ENCODE measurements at places on chromosomes 3 and 15. TPM values are rescaled to one million over a fixed set of nuclear protein-coding genes. Genes with fewer than 3 reads are reported as not detected.

DNA sequence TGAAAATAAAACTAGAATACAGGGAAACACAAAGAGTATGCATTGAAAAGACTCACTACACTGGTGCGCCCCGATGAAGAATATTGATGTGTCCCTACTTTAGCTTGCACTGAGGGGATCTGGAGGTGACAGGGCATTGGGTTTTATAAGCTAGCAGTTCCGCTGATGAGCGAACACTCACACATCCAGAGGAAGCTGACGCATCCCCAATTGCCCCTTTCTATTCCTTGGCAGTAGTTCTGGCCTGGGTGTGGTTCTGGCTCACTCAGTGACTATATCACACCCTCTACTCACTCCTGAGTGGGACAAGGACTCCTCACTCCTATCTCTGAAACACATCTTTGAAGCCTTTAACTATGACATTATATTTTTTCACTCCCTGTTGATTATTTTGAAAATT is 71.0 kb downstream of the B3GNT5 start:
- H3K27ac ChIP-seq, result no peak overlapping the region
- H3K36me3 ChIP-seq, result no peaks in the 10 kb centered on the region
- no peak overlapping the region for H3K4me3 ChIP-seq
- H3K27me3 ChIP-seq, result no peaks in the 10 kb centered on the region
- no peaks in the 10 kb centered on the region for H3K4me1 ChIP-seq

The PLD1 gene
- total RNA-seq, result 74.5 TPM

- H3K4me1 ChIP-seq, result peaks cover 16% of the 10 kb centered on the region
- no peak for DNase-seq
Measured at GRCh38 chr15:93020976-93021772, 67.8 kb downstream of the RGMA start.

DNA sequence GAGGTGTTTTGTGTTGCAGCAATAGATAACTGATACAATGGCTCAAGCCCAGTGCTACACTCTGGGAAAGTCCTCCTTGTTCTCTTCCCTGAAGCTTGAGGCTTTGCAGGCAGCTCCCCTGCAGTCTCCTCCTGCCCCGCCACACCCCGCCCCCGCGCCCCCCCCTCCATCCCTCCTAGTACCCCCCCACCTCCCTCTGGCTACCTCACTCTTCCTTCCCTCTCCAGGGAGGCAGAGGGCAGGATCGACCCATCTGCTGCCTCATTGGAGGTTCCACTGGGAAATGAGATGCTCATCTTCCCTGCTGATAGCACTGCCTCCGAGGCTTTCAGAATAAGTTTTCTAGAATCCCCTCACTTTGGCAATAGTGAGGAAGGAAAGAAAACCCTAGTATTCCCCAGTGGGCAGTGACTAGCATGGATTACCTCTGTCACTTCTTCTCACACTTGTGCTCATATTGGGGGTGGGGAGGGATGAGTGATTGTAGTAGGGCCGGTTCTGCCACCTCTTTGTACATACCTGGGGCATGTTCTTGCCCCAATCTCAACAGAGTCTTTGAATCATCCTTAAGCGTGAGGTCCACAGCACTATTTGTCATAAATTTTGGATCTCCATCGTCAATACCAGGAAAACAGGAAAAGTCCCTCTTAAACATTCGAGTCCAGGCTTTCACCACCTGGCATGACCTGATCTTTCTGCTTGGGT is 16.3 kb upstream of the RAB7A start:
- H3K27ac ChIP-seq, result no peak overlapping the region
- DNase-seq, result no peak
- no peaks in the 10 kb centered on the region for H3K27me3 ChIP-seq
- no peak overlapping the region for H3K4me3 ChIP-seq

DNA sequence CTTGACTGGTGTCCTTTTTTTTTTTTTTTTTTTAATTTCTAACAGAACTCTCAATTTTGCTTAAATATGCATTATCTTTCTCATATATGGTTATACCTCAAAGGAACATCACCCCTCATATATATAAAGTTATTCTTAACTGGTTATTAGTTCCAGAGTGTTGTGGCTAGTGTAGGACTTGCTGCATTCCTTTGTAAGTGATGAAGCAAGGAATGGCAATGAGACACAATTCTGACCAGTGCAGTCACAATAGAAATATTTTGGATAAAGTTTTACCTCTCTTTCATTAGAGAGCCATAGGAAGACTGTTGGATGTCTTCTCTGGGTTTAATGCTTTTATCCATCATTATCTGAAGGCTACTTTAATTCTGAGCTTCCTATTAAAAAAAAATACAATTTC is 75.5 kb upstream of the CBLB start:
- no peak overlapping the region for H3K4me3 ChIP-seq
- H3K27me3 ChIP-seq, result no peaks in the 10 kb centered on the region
- H3K36me3 ChIP-seq, result no peaks in the 10 kb centered on the region
- no peak for DNase-seq
- no peak overlapping the region for H3K27ac ChIP-seq

- no peak for DNase-seq
- H3K36me3 ChIP-seq, result peaks cover 10% of the 10 kb centered on the region
- H3K4me1 ChIP-seq, result peaks cover 23% of the 10 kb centered on the region
- H3K27ac ChIP-seq, result peak overlapping the region; percentile 86
Measured at GRCh38 chr15:101176625-101177024, 75.2 kb downstream of the CHSY1 start.

GRCh38 chr3:51550080-51550819 is 11.7 kb downstream of the RAD54L2 start:
- peak; percentile 32 for DNase-seq
- no peaks in the 10 kb centered on the region for H3K27me3 ChIP-seq
- H3K4me1 ChIP-seq, result no peaks in the 10 kb centered on the region
- no peak overlapping the region for H3K4me3 ChIP-seq
- H3K27ac ChIP-seq, result no peak overlapping the region

DNA sequence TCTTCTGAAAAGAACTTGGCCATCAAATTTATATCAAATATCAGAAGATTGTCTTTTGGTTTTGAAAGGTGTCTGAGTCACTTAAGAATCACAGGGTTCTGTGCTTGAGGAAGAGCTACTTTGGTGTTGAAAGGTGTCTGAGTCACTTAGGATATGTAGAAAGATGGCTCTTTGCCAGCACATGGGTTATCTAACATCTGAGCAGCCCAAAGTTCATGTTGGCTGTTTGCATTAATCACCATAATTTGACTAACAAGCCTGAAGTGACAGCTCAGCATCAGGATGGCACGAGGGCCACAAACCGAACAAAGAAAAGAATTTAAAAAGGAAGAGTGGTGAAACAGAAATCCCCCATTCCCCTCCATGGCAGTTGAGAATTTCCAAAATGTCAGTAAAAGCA is 190.5 kb upstream of the CMC1 start:
- DNase-seq, result no peak
- H3K4me3 ChIP-seq, result no peak overlapping the region
- no peak overlapping the region for H3K27ac ChIP-seq
- no peaks in the 10 kb centered on the region for H3K36me3 ChIP-seq
- no peaks in the 10 kb centered on the region for H3K27me3 ChIP-seq
- no peaks in the 10 kb centered on the region for H3K4me1 ChIP-seq

GRCh38 chr3:55818485-55818884 is 331.4 kb upstream of the WNT5A start:
- H3K27me3 ChIP-seq, result no peaks in the 10 kb centered on the region
- H3K4me3 ChIP-seq, result no peak overlapping the region
- H3K27ac ChIP-seq, result no peak overlapping the region
- no peaks in the 10 kb centered on the region for H3K4me1 ChIP-seq
- no peak for DNase-seq
- H3K36me3 ChIP-seq, result no peaks in the 10 kb centered on the region

- H3K4me1 ChIP-seq, result no peaks in the 10 kb centered on the region
- no peaks in the 10 kb centered on the region for H3K27me3 ChIP-seq
- no peak overlapping the region for H3K27ac ChIP-seq
- H3K36me3 ChIP-seq, result no peaks in the 10 kb centered on the region
Measured at GRCh38 chr3:189909573-189909972, 211.1 kb downstream of the P3H2 start.

GRCh38 chr3:106809623-106810299 is 567.5 kb upstream of the CCDC54 start:
- no peaks in the 10 kb centered on the region for H3K4me1 ChIP-seq
- H3K27me3 ChIP-seq, result no peaks in the 10 kb centered on the region
- no peak overlapping the region for H3K4me3 ChIP-seq

GRCh38 chr3:42070089-42070488 is 21.1 kb upstream of the TRAK1 start:
- H3K36me3 ChIP-seq, result no peaks in the 10 kb centered on the region
- peaks cover 75% of the 10 kb centered on the region for H3K4me1 ChIP-seq
- H3K27ac ChIP-seq, result peak overlapping the region; percentile 81

The CCR9 gene
- total RNA-seq, result 2.9 TPM

GRCh38 chr3:132464066-132464465 is 46.8 kb downstream of the DNAJC13 start:
- H3K4me1 ChIP-seq, result no peaks in the 10 kb centered on the region
- peaks cover 39% of the 10 kb centered on the region for H3K36me3 ChIP-seq
- no peak overlapping the region for H3K4me3 ChIP-seq
- no peak overlapping the region for H3K27ac ChIP-seq

DNA sequence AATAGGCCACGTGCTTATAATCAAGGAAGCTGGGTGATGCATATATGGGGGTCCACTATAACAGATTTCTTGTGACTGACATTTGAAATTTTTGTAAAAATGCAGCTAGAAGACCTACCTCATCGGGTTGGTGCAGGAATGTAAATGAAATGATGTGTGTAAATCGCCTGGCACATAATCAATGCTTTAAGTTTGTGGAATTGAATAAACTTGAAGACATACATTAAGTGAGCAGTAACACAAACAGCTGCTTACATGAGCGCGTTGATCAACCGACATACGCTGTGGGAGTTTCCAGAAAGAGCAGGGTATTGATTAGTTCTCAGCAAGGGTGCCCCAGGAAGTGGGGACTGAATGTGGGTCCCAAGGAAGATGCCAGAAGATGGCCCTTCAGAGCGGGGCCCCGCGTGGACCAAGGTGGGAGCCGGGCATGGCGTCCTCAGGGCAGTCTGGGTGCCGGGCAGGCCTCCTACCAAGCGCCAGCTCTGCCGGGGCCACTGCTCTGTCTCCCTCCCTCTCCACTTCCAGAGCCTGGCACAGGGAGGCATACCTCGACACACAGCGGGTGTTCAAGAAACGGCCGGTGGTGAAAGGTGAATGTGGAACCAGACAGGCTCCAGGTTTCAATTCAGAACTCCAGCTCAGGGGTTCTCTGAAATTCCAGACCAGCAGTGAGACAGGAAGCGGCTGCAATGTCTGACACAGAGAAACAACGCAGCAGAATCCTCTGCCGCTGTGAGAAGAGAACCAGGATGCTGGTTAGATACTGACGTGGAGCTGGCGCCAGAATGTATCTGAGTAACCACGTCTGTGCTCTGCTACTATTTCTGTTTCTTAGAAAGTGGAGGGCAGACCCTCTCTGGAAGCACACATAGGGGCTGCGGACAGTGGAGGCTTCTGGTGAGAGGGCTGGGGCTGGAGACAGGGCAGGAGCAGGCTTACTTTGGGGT is 12.6 kb downstream of the BFSP2 start:
- no peak overlapping the region for H3K27ac ChIP-seq
- DNase-seq, result no peak
- no peaks in the 10 kb centered on the region for H3K27me3 ChIP-seq
- no peaks in the 10 kb centered on the region for H3K36me3 ChIP-seq

GRCh38 chr15:68137096-68137495 is 68.0 kb downstream of the CALML4 start:
- no peaks in the 10 kb centered on the region for H3K36me3 ChIP-seq
- peaks cover 2% of the 10 kb centered on the region for H3K4me1 ChIP-seq
- H3K27me3 ChIP-seq, result no peaks in the 10 kb centered on the region
- no peak for DNase-seq
- no peak overlapping the region for H3K4me3 ChIP-seq

DNA sequence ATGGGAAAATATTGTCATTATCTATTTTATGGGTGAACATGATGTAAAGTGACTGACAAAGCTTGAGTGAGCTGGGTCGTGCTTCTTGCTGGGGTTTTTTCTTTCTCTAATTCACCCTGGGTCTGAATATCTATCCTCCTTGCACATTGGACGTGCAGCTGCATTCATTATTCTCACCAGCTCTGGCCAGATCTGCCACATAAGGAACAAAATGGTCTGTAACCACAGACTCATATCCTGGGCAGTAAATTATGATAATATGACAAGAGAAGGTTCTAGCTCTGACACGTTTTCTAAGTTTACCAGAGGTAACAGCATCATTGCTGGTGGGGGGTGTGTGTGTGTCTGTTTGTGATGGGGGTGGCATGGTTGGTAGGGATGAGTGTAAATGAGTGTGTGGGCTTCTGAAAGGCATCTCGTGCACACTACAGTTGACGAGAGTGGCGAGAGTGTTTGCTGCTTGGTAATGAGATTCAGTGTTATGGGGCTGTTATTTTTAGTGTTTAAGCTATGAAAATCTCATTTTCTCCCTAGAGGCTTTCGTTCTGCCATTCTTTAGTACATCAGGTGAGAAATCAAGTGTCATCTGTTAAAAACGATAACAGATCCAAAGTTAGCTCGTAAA is 418.4 kb downstream of the PDCD6IP start:
- no peak for DNase-seq
- H3K27ac ChIP-seq, result no peak overlapping the region
- H3K27me3 ChIP-seq, result no peaks in the 10 kb centered on the region
- H3K4me3 ChIP-seq, result no peak overlapping the region
- no peaks in the 10 kb centered on the region for H3K4me1 ChIP-seq

DNA sequence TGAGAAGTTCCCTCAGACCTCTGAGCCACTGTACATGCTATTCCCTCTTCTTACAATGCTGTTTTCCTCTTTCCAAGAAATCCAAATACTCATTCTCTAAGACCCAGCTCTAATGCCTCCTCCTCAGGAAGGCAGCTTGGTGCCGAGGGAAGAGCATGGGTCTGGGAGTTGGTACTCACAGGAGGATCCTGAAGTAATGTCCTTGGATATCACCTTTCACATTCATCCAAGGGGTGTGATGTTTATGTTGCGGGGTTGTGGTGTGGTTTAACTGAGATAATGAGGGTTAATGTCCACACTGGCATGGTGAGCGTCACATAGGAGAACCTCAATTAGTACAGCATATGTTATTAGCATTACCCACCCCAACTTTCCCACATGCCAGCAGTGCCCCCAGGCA is 31.9 kb downstream of the MYL3 start:
- no peaks in the 10 kb centered on the region for H3K27me3 ChIP-seq
- no peak for DNase-seq
- no peaks in the 10 kb centered on the region for H3K36me3 ChIP-seq
- no peaks in the 10 kb centered on the region for H3K4me1 ChIP-seq
- no peak overlapping the region for H3K4me3 ChIP-seq

DNA sequence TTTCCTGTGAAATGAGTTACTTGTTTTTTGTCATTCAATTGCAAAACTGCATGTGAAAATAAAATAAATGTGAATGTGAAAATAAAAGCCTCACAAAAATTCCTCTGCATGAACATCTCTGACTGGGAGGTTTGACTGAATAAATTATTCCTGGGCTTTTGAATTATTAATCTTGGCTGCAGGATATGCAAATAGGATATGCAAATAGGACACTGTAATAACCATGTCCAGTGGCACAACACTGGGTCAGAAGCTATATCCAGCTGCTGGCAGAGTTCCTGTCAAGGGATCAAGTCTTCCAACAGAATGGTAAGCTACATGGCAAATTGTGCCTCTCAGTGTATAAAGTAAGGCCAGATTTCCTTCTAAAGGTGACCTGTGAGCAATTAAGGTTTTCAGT is at the start of gene SUCNR1:
Gene SUCNR1 (plus strand): TSS at position 246 of the 400 bp plus-strand sequence. CDS start 6,250 bp downstream, outside the sequence.
- H3K36me3 ChIP-seq, result no peaks in the 10 kb centered on the region
- H3K4me3 ChIP-seq, result no peak within 1 kb of the TSS
- H3K27ac ChIP-seq, result peak within 1 kb of the TSS; percentile 80
- no peaks in the 10 kb centered on the region for H3K27me3 ChIP-seq

- no peaks in the 10 kb centered on the region for H3K36me3 ChIP-seq
- peak; percentile 87 for DNase-seq
- peaks cover 77% of the 10 kb centered on the region for H3K4me1 ChIP-seq
- H3K4me3 ChIP-seq, result peak overlapping the region; percentile 45
Measured at GRCh38 chr3:183540501-183541234, 14.8 kb downstream of the KLHL6 start.

- DNase-seq, result no peak
- no peak overlapping the region for H3K4me3 ChIP-seq
- H3K4me1 ChIP-seq, result no peaks in the 10 kb centered on the region
- no peak overlapping the region for H3K27ac ChIP-seq
Measured at GRCh38 chr3:28556195-28556594, 207.6 kb upstream of the AZI2 start.
